ENCODE measurements at places on chromosomes 2 and 18. TPM values are rescaled to one million over a fixed set of nuclear protein-coding genes. Genes with fewer than 3 reads are reported as not detected.

The TRAPPC8 gene
- total RNA-seq, result 40.0 TPM

The CD207 gene
- total RNA-seq, result 0.30 TPM

The GLI2 gene
- 0.30 TPM for total RNA-seq

The CABLES1 gene
- total RNA-seq, result 14.6 TPM

The OR6B2 gene
- total RNA-seq, result not detected

The PSTPIP2 gene
- total RNA-seq, result 7.4 TPM

The PTRHD1 gene
- 38.7 TPM for total RNA-seq

The USP40 gene
- total RNA-seq, result 29.8 TPM

The SLC40A1 gene
- 4.5 TPM for total RNA-seq

The SLC23A3 gene
- 0.65 TPM for total RNA-seq

The HAAO gene
- not detected for total RNA-seq

The DHX57 gene
- total RNA-seq, result 19.8 TPM

The GALNT3 gene
- total RNA-seq, result 0.32 TPM

The HK2 gene
- total RNA-seq, result 20.8 TPM

The RESP18 gene
- total RNA-seq, result not detected

Data from epithelial cell of umbilical artery (primary cell).